ENCODE measurements at places on chromosomes 2 and 18. TPM values are rescaled to one million over a fixed set of nuclear protein-coding genes. Genes with fewer than 3 reads are reported as not detected.

The CYTIP gene
- 1.2 TPM for total RNA-seq

DNA sequence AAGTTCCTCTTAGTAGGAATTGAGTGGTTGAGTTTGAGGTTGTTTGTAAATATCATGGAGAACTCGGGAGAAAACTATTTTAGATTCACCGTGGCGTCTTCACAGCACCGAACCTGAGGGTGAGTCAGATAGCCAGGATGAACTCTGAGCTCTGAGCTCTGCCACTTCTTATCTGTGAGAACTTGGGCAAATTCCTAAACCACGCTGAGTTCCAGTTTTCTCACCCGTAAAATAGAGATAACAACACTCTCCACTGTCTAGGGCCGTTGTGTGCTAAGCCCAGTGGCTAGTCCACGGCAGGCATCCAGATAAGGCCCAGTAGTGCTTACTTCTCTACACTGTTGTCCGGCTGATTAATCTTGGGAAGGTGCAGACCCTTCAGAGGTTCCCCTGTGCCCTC, 7.0 kb downstream of the KIF5C start:
- no peak for DNase-seq

DNA sequence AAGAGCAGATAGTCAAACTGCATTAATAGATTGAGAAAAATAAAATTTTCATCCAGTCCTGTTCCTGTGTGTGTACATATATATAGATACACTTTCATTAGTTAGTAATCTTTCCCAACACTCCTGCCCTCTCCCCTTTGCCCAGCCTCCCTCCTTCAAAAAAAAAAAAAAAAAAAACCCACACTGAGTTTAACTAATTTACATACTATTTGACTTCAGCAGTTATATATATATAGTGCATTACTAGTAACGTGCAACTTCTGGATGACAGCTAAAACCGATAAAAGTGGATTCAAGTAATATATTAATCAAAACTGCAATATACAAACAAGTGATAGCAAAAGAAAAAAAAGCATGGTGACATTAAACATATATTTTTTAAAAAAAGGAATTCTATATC, 1.4 kb downstream of the FIGN start:
- DNase-seq = no peak

DNA sequence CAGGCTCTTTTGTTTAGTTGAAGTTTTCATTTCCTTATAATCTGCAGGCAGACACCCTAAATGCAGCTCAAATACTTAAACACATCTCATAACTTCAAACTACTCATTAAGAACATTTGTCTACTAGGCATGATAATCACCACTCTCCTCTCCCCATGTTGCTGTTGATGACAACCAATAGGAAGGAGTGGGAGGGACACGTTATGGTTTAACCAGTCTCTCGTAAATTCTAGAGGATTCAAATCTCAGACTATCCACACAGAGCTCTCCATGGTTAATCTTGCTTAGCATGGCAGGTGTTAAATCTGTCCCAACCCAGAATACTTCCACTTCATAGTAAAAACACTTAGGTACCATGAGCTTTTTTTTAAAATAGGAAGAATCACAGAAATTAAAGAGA, 127.4 kb upstream of the AQP4 start:
- no peak for DNase-seq

DNA sequence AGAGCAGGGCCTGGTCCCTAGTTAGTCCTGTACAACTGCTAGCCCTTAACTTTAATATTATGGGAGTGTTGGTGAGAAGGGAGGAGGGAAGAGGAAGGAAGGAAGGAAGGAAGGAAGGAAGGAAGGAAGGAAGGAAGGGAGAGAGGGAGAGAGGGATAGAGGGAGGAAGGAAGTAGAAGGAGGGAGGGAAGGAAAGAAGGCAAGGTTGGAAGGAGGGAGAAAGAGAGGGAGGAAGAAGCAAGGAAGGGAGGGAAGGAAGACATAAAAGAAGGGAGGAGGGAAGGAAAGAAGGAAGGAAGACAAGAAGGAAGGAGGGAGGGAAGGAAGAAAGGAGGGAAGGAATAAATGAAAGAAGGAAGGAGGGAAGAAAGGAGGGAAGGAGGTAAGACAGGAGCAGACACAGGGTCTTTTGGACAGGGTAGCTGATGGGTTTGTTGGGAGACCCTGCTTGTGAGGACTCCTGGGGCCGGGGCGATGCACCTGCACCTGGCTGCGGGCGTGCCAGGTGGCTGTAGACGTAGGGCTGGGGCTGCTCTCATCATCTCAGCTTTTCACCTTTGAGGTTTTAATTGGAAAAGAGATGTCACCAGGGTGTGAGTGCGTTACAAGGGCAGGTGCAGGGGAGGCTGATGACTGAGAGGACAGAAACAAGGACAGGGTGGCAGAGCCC, 5.9 kb upstream of the POMC start:
- DNase-seq = no peak

All from left ventricle myocardium superior (tissue), 1 donor.